Activated T-cell treated with anti-CD3 and anti-CD28 coated beads, Interleukin-2, amount 50 U/mL, for 72 hours (primary cell): ENCODE measurements at places on chromosomes 3 and 15.

DNA sequence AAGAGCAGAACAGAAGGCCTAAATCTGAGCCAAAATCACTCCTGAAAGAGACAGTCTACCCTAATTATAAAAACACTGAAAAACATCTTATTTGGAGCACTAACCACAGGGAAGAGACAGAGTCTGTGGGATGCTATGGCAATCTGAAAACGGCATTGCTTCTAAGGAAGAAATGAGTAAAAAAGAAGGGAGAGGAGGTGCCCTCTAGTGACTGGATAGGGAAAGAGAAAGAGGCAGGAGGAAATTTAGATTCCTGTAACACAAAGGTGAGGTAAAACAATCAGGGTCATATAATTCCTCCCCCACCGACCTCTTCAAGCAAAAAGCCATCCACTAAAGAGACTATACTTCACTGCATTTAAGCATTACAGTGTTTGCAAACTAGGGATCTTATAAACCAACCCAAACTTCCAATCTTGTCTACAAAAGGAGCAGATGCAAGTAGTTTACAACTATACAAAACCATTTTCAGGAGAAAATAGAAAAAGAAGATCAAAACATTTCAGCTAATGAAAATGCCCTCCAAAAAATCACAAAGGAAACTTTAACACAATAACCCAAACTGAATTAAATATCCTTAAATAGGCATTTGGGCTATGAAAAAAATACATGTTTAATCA is 32.6 kb downstream of the HACD2 start:
- DNase-seq = no peak

- DNase-seq = no peak
These were observed 637.2 kb downstream of the NTRK3 start for GRCh38 chr15:87619161-87619960.

DNA sequence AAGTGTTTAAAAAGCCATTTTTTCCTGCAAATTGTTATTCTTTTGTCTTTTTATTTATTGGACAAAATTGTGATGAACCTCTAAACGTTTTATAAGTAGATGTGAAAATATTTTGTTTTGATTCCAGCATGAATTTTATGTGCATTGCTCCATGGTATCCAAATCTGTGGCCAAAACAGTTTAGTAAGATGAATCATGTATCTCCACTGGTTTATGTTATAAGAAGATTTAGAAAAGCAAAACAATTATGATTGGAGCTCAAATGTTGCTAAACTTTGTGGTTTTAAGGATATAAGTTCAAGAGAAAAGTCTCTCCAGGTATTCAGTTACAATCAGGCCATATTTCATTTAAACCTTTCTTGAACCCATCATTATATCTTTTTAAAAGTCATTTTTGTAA is 80.9 kb downstream of the NECTIN3 start:
- DNase-seq = no peak

DNA sequence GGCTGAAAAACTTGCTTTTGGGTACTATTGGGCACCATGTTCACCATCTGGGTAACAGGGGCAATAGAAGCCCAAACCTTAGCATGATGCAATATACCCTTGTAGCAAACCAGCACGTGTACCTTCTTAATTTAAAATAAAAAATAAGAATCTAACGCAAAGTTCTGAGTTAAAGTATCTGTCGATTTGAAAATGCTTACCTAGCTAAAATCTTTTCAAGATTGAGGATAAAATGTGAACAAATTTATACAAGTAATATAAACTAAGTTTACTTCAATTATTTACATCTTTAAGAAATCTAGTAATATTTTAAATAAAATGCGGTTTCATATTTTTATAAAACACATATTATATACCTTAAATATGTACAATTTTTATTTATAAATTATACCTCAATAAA is 38.1 kb upstream of the IGF2BP2 start:
- DNase-seq = no peak

DNA sequence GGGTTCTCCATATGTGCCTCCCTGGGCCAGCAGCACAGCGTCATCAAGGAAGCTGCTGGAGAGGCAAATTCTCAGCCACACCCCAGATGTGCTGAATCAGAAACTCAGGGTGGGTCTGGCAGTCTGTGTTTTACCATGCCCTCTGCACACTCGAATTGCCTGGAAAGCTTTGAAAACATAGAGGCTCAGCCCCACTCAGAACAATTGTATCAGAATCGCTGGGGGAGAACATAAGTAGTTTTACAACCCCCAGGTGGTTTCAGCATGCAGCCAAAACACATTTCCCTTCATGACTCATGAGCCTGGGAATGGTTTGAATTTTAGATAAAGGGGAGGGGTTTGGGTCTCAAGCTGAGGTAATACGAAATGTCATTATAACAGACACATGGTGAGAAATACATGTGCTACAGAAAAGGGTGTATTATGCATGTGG is 9.6 kb downstream of the TGM4 start:
- no peak for DNase-seq

DNA sequence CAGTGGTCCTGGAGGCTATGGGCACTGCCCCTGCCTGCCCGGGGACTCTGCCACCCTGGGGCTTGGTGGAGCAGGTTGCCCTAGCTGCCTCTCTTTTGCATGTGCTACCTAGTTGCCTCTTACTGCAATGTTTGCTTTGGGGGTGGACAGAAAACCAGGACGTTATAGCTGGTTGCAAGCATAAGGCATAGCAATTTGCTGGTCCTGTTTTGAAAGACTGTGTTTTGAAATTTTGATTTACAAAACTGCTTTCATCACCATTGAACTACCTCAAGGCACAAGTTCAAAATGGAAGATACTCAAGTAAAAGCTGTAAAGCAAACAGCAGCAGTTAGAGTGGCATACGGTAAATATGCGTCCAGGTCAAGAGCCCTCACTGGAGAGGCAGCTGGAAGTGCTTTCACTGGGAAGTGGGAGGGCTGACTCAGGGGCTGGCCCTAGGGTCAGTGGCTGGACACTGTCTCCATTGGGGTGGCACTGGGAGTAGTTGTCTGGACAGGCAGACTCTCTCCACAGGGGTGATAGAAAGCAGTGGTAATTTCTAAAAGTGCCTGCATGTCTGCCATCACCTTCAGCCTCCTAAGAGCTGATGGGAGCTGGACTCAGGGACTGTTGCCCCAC is 138.1 kb downstream of the CHDH start:
- no peak for DNase-seq

DNA sequence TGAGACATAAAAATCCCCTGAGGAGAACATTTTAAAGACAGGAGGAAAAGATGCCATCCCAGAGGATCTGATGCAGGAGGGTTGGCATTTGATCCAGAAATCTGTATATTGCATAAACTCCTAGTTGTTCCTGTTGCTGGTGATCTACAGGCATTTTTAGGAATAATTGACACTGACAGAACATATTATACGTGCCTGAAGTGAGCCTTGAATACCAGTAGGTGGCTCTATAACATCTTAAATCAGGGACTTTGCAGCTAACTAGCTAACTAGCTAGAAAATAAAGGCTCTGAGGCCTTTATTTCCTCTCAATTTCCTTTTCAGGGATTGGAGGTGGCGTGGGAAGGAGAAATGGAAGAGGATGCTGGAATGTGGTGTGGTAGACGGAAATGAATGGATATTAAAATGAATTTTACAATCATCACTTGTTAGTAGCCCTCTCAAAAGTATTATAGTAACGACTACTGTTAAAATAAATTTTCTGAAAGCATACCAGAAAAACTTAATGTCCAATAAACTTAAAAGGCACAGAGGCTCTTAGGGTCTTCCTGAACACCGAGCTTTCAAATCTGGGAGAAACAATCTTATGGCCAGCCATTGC is 73.8 kb upstream of the ZBED2 start:
- no peak for DNase-seq

GRCh38 chr3:122767540-122768372 is 25.9 kb downstream of the HSPBAP1 start:
- no peak for DNase-seq

DNA sequence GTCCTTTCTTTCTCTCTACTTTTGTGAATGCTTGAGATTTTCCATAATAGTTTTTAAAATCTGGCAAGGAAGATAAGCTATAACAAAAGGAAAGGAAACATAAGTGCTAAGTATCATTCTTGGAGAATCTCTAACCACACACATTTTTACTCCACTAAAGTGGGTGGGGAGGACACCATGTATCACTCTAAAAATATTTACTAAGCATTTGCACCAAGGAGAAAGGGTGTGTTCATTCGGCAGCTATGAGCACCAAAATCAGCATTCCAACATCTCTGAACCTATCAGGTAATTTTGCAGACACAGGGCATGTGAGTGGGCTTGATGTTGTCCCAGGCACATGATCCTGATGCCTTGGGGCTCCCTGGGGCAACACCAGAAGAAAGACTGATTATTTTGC is 5.5 kb downstream of the B4GALT4 start:
- no peak for DNase-seq

- DNase-seq = no peak
These were observed 296.5 kb upstream of the AZI2 start for GRCh38 chr3:28645149-28645548.
